Anterior cingulate cortex (tissue), 58 donors: ENCODE measurements at places on chromosomes 2 and 18.

DNA sequence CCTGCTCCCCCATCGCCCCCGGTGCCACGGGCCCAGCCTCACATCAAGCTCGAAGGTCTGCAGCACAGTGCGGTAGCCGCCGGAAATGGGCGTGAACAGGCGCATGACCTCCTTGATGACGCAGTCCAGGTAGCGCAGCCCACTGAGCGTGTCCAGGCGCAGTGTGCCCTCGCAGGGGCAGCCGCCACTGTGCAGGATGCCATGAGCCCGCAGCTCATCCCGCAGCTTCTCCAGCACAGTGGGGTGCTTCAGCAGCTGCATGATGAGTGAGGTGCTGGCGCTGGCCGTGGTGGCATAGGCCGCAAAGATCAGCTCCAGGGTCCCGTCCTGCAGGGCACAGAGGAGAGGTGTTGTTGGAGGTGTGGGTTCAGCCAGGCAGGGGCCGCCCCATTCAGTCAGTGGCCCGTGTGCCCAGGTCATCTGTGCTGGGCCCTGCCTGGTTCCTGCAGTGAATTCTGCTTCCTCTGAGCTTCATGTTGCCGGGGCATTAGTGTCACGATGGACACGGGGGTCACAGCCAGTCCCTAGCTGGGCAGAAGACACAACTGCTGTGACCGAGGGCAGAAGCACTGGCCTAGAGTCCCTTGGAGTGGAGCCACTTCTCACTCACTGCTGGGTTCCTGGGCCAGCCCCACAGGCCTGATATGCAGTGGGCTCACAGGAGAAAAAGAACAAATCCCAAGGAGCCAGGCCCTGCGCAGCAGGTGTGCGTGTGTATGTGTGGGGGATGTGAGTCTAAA is 14.5 kb downstream of the CYP26B1 start:
- DNase-seq: no peak

DNA sequence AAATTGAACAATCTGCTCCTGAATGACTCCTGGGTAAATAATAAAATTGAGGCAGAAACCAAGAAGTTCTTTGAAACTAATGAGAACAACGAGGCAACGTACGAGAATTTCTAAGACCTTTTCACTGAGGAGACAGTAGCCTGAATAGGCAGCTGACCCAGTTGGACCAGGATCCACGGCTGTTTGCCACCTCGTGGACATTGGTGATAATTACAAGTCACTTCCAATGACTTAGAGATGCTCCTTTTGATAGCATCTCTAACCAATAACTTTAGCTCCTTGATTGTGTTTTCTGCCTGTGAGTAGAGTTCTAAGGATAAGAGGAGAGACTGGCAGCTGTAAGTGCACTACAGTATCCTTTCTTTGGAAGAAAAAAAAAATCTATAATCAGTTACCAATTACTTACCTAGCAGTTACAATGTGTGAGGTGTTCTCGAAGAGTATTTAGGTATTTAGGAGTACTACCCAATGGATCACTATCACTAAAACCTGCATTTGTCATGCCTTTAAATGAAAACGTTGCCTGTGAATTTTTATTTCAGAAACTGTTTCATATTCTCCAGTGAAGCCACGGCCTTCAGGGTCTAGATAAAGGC is 31.3 kb upstream of the CNTNAP5 start:
- no peak for DNase-seq

GRCh38 chr2:223832241-223832903 is 5.0 kb downstream of the AP1S3 start:
- no peak for DNase-seq

DNA sequence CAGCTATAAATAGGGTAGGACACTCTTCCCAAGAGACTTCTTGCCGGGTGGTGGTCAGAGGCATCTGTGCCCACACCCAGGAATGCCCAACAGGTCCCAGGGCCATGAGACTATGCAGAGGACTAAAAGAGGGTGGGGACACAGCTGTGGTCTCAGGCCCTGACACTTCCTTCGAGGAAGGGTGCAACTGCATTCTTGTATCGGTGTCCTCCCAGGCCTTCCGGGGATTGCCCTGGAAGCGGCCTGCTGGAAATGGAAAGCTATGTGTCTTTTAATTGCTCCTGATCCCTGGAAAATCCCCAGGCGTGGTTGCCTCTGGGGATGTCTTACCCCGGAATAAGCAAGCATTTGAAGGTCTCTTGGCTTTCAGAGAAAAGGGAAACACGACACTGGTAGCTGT is 176.7 kb downstream of the SOX11 start:
- no peak for DNase-seq

DNA sequence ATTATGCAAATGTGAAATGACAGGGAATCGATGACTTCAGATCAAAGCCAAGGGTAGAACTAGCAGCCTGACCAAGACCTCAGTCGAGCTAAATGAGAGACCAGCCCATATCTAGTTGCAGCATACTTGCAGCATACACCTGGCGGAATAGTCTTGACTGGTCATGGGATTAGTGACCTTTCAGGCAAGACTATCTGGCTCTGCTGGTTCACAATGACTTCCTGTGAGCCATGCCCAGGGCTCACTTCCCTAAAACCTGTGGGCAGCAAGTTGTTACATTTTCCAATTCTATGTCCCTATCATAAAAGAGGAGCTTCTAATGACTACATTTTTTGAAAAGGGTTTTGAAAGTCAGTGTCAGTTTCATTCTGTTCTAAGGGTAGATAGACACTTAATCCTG is 1624.9 kb upstream of the CELF4 start:
- no peak for DNase-seq
